ENCODE measurements at places on chromosomes 16 and 17.

- no peak for DNase-seq
These were observed 44.8 kb upstream of the MED13 start for GRCh38 chr17:62109924-62110323.

- no peak for DNase-seq
These were observed 309.8 kb downstream of the XYLT1 start for GRCh38 chr16:17160920-17161431.

GRCh38 chr16:89708481-89708931, 7.0 kb upstream of the SPATA2L start:
- no peak for DNase-seq

DNA sequence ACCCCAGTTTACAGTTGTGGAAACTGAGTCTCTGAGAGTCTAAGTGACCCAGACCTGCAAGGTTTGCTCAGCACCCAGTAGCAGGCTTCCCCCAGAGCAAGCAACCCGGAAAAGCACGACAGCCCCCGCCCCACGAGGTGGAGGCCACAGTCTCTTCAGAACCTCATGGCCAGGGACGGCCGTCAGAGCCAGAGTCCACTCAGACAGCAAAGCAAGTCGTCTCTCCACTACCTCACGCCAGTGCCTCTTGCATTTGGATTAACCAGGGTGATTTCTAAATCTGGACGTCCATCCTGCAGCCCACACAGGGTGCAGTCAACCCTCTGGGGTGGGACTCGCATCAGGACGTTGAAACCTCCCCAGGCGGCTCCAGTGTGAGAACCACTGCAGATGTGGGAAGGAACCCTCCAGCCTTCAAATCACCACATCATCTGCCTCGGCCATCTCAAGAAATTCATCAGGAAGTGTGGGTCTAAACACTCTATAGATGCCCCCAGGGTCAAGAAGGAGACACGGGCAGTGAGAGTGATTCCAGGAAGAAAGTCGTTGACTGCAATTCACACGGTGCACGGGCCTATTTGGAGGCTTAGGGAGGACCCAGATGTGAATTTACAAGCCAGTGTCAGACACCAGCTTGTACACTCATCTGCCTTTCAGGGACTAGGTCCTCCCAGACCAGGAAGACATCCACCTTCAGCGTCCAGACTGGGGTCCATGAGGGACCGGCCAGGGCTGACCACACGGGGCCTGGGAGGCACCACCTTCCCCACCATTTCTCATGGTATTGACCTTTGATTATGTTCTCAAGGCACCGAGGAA, 20.2 kb upstream of the RBFOX3 start:
- no peak for DNase-seq

DNA sequence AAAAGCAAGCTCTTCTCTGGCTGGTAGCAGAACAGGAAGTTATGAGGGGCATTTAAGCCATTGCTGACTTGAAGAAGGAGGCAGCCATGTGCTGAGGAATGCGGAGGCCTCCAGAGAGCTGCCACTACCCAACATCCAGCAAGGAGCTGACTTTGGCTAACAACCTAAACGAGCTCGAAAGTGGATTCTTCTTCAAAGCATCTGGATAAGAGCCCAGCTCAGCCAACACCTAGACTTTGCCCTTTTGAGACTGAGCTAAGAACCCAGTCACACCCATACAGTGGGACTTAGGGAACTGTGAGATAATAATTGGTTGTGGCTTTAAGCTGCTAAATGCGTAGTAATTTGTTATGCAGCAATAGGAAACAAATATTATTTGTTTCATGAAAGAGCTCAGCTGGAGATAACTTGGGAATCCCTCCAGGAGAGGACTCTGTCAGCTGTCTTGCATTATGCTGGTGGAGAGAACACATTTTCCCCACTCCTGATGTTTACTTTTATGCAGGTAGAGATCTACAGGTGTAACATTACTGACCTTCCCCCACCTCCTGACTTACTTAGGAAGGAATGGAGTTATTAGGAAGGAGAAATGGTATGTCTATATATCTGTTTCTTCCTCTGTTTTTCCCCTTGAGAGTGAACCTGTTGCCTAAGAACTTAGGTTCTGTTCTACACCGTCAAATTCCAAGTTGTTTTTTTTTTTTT, 52.7 kb upstream of the ZNF629 start:
- DNase-seq = no peak

GRCh38 chr17:63514477-63514876, 8.7 kb upstream of the KCNH6 start:
- DNase-seq = no peak

- DNase-seq = no peak
These were observed 22.6 kb downstream of the NTAN1 start for GRCh38 chr16:15033309-15033707.
